Hematopoietic multipotent progenitor cell treated with erythropoietin and hydrocortisone succinate and interleukin-3 and kit ligand, for 8 days (in vitro differentiated cells): ENCODE measurements at places on chromosomes 1 and 21.

GRCh38 chr1:8363767-8364301 is 45.9 kb downstream of the SLC45A1 start:
- no peak for DNase-seq

- no peak for DNase-seq
Measured at GRCh38 chr1:203186446-203187303, at the start of gene CHI3L1. Gene CHI3L1 (minus strand): TSS chr1:203186704. CDS start chr1:203186623, 81 bp downstream.

DNA sequence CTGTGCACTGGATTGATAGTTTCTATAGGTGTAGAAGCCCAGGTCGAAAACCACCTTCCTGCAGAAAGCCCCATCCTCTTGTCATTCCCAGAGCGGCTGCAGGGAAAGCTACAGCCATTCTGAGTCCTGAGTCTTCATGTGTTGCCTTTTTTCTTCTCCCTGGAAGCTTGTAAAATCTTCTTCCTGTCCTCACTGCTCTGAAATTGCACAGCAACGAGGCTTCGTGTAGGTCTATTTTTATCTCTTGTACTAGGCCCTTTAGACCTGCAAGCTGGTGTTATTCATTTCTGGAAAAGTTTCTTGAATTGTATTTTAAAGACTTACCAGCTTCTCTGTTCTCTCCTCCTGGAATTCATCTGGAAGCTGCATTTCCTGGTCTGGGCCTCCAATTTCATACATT is 44.2 kb upstream of the ETS2 start:
- DNase-seq: no peak

GRCh38 chr1:46003315-46003714 is 129.1 kb downstream of the PIK3R3 start:
- no peak for DNase-seq

GRCh38 chr1:234926264-234926558 is 202.4 kb downstream of the TOMM20 start:
- DNase-seq: no peak

DNA sequence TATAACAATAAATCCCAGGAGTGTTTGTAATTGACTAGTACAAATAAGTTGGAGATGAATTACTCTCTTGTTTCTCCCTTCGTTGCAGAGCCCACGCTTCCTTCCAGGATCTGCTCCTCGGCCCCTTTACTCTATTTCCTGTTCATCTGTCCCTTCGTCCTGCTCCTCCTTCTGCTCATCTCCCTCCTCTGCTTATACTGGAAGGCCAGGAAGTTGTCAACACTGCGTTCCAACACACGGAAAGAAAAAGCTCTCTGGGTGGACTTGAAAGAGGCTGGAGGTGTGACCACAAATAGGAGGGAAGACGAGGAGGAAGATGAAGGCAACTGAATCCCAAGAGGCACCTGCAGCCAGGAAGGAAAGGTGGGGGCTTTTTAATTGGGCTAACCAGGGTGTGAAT is 26.4 kb upstream of the TTF2 start:
- no peak for DNase-seq

GRCh38 chr1:68378296-68379084 is 71.3 kb downstream of the RPE65 start:
- DNase-seq: no peak

DNA sequence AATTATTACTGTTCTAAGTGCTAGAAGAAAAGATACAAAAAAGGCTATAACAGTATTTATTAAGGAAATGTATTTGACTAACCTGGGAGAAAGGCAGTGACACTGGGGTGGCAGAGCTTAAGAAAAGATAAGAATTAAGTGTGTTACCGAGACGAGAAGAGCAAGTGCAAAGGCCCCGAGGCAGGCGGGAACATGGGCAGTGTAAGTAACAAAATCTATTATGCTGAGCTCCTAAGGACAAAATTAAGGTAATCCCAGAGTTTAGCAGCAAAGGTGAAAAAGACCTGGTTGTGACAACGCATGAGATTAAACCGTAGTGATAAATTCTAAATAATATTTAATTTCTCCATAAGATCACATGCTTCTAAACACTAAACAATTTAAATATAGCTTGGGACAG is 167.6 kb downstream of the RERE start:
- DNase-seq: no peak

- DNase-seq: no peak
Measured at GRCh38 chr21:33980276-33980916, 64.8 kb upstream of the ATP5PO start.

- DNase-seq: no peak
Measured at GRCh38 chr21:37944496-37944895, 28.2 kb upstream of the KCNJ6 start.

DNA sequence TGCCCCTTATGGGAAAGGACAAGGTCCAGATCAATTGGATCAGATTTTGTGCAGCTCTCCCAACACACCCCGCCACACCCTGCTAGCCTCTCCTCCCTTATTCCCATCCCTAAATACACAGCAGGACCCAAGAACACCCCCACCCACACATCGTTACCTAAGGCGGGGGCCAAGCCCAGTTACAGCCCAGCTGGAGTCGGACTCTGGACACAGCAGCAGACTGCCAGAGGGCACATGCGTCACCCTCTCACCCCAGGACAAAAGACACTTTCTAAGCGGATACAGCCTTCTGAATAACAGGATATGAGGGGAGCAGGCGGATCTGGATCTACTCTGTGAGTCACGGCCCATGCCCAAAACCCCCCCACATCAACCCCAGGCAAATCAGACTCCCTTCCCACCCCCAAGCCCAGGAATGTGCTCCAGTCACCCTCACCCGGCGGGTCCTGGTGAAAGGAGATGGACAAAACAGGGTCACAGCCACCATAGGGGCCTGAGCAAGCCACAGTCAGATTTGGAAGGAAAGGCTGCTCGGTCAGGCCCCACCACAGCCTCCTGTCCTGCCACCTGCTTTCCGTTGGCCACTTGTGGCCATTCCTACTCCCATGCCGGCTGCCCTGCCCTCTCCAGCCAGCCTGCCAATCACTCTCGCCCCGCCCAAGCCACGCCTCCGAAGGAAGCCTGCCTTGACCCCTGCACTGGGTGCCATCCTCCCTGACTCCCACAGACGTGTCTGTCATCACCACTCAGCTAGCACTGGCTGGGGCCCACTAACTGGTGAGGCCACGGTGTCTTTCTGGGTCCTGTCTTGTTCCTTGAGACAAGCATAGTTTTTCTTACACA is 4.0 kb downstream of the S100A16 start:
- no peak for DNase-seq

GRCh38 chr21:33063375-33063883 is 6.5 kb upstream of the OLIG1 start:
- peak; percentile 60 for DNase-seq

GRCh38 chr1:145871994-145872924 is 13.4 kb upstream of the PIAS3 start:
- no peak for DNase-seq

GRCh38 chr1:207004931-207005830 is 27.4 kb downstream of the C1orf116 start:
- DNase-seq: peak; percentile 76

- DNase-seq: peak; percentile 35
Measured at GRCh38 chr1:231420959-231421545, 1.0 kb downstream of the EGLN1 start.

- DNase-seq: no peak
Measured at GRCh38 chr21:35852820-35853219, 207.5 kb downstream of the SETD4 start.

DNA sequence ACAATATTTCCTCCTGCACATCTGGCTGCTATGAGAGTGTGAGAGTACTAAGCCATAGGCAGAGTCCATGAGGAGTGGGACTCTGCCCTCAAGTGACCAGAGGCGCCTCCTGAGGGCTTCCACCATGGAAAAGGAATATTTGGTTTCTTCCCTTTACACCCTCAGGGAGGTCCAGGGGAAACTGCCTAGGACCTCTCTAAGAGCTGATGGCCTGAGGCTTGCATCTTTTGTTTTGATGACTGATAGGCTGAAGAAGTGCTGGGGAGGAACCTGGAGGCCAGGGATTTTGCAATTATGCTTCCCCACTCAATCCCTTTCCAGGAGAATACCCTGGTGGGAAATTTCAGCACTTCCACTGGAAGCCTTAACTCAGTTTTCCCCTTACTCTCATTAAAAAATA is 111.0 kb downstream of the PBX1 start:
- no peak for DNase-seq

GRCh38 chr1:36251794-36252481 is 27.7 kb downstream of the THRAP3 start:
- DNase-seq: no peak

- no peak for DNase-seq
Measured at GRCh38 chr1:116572771-116573430, 2.1 kb upstream of the CD58 start.

DNA sequence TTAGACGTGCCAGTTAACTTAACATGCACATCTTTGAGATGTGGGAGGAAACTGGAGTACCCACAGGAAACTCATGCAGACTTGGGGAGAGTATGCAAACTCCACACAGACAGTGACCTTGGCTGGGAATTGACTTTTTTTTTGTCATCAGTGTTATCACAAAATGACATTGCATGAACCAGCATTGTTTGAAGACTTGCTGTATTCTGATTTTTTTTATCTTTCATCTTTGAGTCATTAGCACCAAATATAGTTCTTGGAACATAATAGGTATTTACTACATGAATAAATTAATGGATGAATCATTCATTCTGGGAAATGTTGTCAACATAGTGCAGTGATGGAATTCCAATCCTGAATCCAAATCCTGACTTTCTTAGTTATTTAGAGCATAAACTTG is 77.0 kb downstream of the ATF6 start:
- peak; percentile 7 for DNase-seq

- DNase-seq: no peak
Measured at GRCh38 chr1:216670118-216670883, 52.9 kb downstream of the ESRRG start.

- no peak for DNase-seq
Measured at GRCh38 chr1:25451908-25452307, 21.2 kb downstream of the MACO1 start.

GRCh38 chr1:17405898-17406759 is 33.3 kb downstream of the RCC2 start:
- DNase-seq: peak; percentile 58

- no peak for DNase-seq
Measured at GRCh38 chr1:223067914-223068313, 75.1 kb downstream of the TLR5 start.

- no peak for DNase-seq
Measured at GRCh38 chr1:62395291-62395690, 41.6 kb upstream of the USP1 start.

GRCh38 chr1:96481409-96481808 is 240.2 kb upstream of the PTBP2 start:
- DNase-seq: no peak

DNA sequence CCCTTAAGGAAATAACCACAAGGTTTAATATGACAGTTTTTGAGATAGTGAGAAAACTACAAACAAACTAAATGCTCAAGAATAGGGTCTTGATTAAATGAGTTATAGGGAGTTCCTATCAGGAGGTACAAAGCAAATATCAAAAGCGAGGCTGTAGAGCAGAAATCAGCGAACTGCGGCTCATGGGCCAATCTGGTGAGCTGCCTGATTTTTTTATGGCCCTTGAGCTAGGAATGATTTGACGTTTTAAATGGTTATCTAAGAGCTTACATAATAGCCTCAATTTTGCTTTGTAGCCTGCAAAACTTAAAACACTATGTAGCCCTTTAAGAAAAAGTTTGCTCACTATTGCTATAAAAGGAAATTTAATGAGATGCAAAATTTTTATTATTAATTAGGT is 62.2 kb downstream of the XCL2 start:
- DNase-seq: no peak

DNA sequence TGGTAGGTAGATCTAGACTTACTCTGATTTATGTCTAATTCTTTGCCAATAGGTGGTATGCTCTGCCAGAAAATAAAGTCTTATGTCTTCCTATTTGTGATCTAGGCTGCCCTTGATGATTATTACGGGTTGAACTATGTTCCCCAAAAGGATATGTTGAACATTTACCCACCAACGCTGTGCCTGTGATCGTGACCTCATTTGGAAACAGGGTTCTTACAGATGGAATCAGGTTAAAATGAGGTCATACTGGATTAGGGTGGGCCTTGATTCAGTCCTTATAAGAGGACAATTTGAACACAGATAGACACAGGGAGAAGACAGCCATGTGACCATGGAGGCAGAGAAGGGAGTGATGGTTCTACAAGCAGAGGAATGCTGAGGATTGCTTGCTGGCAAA is 95.1 kb upstream of the BCAR3 start:
- DNase-seq: no peak

GRCh38 chr1:231924180-231924579 is 297.6 kb downstream of the DISC1 start:
- DNase-seq: no peak

DNA sequence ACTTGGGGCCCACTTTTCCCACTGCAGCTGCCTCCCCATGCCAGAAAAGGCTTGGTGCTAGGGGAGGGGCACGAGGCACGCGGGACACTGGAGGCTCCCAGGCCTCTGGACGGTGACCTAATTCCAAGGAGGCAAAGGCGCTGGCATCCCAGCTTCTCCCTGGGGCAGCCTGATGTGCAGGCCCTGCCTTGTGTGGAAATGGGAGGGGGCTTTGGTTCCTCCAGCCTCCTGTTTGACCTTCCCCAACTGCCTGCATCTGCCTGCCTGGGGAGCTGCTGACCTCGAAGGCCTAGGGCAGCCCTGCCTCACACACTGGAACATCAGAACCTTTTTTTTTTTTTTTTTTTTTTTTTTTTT is 39.9 kb downstream of the KIAA1614 start:
- no peak for DNase-seq

GRCh38 chr1:160085686-160086455 is 4.5 kb downstream of the KCNJ9 start:
- peak; percentile 83 for DNase-seq

GRCh38 chr21:42097860-42098454 is 26.8 kb downstream of the UMODL1 start:
- peak; percentile 54 for DNase-seq

GRCh38 chr1:54051933-54052430 is 1.0 kb downstream of the TMEM59 start:
- no peak for DNase-seq

- DNase-seq: peak; percentile 97
Measured at GRCh38 chr1:29156543-29157268, 25.0 kb downstream of the SRSF4 start.

DNA sequence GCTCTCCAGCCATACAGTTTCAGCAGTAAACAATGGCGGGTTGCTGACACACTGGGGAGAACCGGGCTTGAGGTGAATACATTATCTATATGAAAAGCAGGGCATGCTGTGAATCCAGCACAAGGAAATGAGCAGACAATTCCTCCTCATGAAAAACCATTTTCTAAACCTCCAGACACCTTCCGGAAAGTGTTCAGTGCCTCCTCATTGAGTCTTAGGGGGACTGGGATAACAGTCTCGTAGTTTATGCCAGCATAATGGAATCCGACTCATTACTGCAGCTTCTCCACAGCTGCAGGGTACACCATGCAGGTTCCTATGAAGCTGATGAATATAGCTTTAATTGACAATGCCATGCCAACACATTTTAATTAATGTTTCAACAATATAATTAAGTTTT is 284.1 kb downstream of the BACH1 start:
- no peak for DNase-seq

DNA sequence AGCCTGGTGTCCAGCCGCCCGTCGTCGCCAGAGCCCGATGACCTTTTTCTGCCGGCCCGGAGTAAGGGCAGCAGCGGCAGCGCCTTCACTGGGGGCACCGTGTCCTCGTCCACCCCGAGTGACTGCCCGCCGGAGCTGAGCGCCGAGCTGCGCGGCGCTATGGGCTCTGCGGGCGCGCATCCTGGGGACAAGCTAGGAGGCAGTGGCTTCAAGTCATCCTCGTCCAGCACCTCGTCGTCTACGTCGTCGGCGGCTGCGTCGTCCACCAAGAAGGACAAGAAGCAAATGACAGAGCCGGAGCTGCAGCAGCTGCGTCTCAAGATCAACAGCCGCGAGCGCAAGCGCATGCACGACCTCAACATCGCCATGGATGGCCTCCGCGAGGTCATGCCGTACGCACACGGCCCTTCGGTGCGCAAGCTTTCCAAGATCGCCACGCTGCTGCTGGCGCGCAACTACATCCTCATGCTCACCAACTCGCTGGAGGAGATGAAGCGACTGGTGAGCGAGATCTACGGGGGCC is 1.2 kb downstream of the OLIG2 start:
- no peak for DNase-seq
